ENCODE measurements at places on chromosomes 6 and 20.

- no peak for DNase-seq
Observed at GRCh38 chr6:98469141-98469540, 365.2 kb upstream of the POU3F2 start.

DNA sequence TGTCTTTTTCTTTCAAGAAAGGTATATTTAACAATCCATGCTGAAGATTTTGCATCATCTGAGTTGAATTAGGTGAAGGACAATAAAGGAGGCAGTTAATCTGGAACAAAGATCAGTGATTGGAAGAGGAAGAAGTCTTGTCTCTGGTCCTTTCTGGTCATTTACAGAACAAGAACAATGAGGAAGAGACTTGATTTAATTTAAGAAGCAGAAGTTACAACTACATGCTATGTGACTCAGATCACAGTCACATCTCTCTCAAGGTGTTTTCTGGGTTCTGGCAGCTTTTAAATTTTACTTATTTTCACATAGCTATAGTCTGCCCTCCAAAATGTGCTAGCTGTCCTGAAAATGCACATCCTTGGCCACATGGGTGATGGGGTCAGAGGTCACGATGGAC, 53.5 kb upstream of the DEK start:
- DNase-seq: no peak

- no peak for DNase-seq
Observed at GRCh38 chr20:51331481-51331880, 211.0 kb downstream of the NFATC2 start.

DNA sequence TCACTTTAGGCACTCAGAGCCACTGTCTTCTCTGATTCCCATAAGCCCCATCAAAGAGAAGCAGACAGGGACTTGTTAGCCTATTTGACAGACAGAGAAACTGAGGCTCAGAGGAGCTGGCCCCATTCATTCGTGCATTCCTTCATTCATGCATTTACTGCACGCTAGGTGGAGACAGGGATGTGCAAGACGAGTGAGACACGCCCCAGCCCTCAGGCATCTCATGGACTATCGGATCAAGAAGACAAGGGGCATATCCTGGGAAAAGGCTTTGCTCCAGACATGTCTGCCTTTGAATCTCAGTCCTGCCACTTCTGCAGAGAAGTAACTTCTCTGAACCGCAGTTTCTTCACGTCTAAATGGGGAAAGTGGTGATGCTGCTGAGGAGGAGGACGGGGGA, 54.1 kb downstream of the BPIFB1 start:
- DNase-seq: no peak

- DNase-seq: no peak
Observed at GRCh38 chr6:12578751-12579150, 137.8 kb upstream of the PHACTR1 start.

DNA sequence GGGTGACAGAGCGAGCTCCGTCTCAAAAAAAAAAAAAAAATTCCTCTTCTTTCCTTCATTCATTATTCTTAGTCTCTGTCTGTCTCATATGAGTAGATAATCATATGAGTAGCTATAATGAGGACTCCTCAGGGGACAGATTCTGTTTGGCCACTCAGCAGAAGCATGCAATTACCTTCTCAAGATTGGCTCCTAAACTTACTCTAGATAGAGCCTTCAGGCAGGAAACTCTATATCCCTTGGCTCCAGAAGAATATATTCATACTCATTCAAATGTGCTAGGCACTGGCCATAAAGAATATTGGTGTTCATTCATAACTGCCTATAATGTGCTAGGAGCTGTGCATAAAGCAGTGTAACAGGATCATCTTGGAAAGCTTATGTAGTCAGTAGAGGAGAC, 2.2 kb upstream of the ACAT2 start:
- DNase-seq: no peak

DNA sequence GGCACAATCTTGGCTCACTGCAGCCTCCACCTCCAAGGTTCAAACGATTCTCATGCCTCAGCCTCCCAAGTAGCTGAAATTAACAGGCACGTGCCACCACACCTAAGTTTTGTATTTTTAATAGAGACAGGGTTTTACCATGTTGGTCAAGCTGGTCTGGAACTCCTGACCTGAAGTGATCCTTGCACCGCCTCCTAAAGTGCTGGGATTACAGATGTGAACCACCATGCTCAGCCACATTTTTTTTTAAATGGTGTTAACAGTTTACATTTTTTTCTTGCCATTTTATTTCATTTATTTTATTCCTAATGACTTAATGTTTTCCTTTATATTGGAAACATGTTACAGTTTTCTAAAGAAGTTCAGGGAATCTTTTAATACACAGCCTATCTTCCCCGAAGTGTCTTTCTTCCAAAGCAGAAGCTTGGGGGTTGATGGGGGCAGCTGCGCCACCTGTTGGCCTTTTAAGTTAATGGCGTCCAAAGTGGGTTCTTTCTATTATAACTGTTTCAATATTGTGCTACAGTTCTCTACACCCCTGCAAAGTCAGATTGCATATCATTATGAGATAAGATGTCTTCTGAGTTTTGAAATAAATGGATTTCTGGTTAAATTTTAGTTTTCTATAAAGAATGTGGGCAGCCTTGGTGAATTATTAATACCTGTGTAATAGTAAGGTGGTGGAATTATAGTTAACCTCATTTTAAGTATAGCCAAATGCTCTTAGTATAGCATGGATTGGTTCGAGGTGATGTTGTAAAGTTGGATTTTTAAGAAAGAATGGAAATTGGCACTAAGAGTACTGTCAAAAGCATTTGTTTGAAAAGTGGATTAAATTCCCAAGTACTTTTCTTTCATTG, 42.0 kb upstream of the PLCG1 start:
- peak; percentile 51 for DNase-seq

GRCh38 chr6:20630136-20630535, 95.9 kb downstream of the CDKAL1 start:
- no peak for DNase-seq

DNA sequence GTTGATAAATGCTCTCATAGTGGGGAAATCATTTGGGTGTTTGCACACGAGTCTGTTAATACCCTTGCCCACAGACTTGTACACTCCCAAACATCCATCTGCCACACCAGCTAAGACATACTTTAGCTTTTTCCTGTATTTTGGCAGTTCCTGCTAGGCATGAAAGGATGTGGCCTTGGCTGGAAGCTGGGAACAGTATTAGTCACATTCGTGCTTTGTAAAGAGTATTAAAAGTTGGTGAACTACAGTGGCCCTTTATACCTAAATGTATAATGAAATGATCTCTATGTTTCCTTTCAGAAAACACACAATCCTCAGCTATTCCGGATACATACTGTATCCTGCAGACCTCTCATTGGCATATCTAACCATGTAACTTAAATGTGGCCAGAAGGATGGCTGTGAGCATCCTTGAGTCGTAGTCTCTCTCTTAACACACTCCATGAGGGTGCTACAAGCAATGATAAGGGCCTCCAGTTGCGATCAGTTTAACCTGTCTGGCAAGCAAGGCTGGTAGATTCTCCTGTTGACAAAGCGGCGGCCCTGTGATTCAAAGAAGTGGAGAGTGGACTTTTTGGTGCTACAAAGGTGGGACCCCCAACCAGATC, 1.5 kb downstream of the LEMD2 start:
- DNase-seq: no peak

- DNase-seq: no peak
Observed at GRCh38 chr6:104698979-104699378, 160.7 kb downstream of the HACE1 start.

GRCh38 chr6:42870145-42870936, 9.1 kb upstream of the RPL7L1 start:
- DNase-seq: no peak

- no peak for DNase-seq
Observed at GRCh38 chr6:15001326-15001910, 244.5 kb upstream of the JARID2 start.

GRCh38 chr6:35238843-35239289, 20.7 kb upstream of the ZNF76 start:
- DNase-seq: no peak

- DNase-seq: no peak
Observed at GRCh38 chr6:132526461-132526860, 11.6 kb upstream of the TAAR9 start.

- DNase-seq: no peak
Observed at GRCh38 chr6:134589512-134589911, 271.6 kb upstream of the SGK1 start.

DNA sequence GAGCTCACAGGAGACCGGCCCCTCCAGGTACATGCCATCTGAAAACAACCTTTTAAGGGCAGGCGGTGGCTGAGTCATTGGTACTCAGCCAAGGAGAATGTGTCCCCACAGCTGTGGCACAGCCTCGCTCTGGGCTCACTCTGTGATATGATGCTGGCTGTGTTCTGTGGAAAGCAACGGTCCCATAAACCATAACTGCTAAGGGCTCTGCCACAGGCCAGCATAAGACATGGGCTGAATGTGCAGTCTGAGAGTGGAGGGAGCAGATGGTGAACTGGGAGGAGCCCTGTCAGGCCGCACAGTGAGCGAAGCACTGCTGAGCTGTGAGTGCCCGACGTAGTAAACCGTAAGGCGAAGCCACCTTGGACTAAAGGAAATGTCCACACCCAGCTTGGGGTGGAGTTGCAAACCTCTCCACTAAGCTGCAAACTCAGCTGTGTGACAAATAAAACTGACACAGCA, 375.8 kb downstream of the THBS2 start:
- DNase-seq: no peak

GRCh38 chr6:35518566-35519312, 6.0 kb upstream of the TULP1 start:
- no peak for DNase-seq

DNA sequence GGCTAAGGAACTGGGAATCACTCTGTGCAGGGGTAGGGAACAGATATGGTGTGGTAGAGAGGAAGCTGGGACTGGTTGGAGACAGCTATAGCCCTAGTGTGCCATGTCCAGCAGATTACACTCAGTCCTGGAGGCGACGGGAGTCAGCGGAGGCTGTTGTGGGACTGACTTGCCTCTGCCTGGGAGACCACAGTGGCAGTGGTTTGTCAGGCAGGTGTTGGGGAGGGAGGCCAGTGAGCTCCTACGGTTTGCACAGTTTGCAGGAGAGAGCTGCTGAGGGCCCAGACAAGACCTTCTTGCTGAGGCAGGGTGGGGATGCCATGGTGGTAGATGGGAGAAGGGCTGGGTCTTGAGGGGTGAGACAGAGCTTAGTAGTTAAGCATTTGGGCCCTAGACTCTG, 4.9 kb downstream of the PLCG1 start:
- no peak for DNase-seq

- no peak for DNase-seq
Observed at GRCh38 chr6:162203287-162203686, 524.3 kb downstream of the PRKN start.

GRCh38 chr6:46940433-46941226, 18.9 kb upstream of the ADGRF5 start:
- DNase-seq: no peak

GRCh38 chr6:138492113-138492512, 7.2 kb downstream of the NHSL1 start:
- DNase-seq: no peak

GRCh38 chr20:492159-492558, 29.8 kb upstream of the TBC1D20 start:
- no peak for DNase-seq

- DNase-seq: no peak
Observed at GRCh38 chr20:1204576-1204975, 1.3 kb downstream of the C20orf202 start.

GRCh38 chr6:310671-311070, 18.4 kb downstream of the DUSP22 start:
- DNase-seq: no peak

- no peak for DNase-seq
Observed at GRCh38 chr20:20225325-20226043, 142.4 kb upstream of the INSM1 start.

- DNase-seq: no peak
Observed at GRCh38 chr6:148465670-148466069, 123.0 kb downstream of the SASH1 start.

- no peak for DNase-seq
Observed at GRCh38 chr6:44504301-44504791, 116.8 kb downstream of the CDC5L start.

- DNase-seq: no peak
Observed at GRCh38 chr20:53914781-53915445, 155.5 kb downstream of the BCAS1 start.

DNA sequence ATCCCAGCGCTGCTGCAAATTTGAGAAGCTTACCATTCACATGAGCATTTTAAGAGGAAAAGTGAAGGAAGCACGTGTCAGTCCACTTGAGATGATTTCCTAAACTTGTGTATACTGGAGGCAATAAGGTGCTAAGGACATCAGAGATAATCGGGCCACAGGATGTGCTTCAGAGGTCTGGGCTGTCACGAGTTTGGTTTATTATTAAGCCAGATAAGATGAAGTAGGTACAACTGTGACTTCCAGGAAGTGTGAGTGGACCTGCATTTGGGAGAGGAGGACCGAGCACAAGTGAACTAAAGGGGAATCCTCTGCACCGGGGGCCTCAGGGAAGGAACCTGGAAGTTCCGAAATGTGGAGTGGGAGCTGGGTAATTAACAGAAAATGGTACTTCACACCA, 1.4 kb downstream of the SAMD5 start:
- DNase-seq: no peak

GRCh38 chr6:65524232-65524631, 182.8 kb downstream of the EYS start:
- DNase-seq: no peak

DNA sequence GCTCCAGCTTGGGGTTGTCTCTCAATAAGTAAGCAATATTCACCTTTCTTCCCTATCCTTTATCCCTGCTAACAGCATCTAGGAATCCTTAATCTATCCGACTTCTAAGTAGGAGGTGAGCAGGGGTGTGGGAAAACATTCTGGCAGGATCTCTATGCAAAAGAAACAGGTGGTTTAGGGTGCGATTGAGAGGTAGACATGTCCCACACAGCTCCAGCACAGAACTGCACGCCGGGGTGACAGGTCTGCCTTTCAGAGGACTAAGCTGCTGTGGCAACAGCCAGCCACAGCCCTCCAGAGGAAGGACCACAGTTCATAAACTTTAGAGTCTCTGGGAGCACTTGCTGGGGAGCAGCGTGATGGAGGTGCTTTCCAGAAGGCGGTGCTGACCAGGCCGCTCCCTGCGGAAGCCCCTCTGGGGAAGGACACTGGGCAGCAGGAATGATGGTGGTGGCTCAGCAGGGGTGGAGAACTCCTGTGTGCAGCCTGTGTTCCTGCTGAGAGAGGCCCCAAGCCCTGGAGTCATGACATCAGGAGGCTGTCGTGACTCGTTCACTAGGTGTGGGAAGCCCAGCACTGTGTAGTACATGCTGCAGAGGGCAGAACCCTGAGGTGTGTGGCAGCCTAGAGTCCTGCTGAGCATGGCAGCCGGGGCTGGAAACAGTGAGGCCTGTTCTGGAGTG, 509.6 kb downstream of the PRKN start:
- DNase-seq: no peak

GRCh38 chr20:7269452-7269851, 502.0 kb downstream of the BMP2 start:
- no peak for DNase-seq

- no peak for DNase-seq
Observed at GRCh38 chr6:16756660-16757255, 4.5 kb downstream of the ATXN1 start.

GRCh38 chr6:151680846-151681432, 126.5 kb upstream of the ESR1 start:
- no peak for DNase-seq

Measured in stimulated activated naive CD8-positive, alpha-beta T cell treated with anti-CD3 and anti-CD28 coated beads, Interleukin-15, Interleukin-2, amounts not matched to agents 100 U/mL and 50 U/mL, for 24 hours (primary cell).